ENCODE measurements at places on chromosomes 13 and 19. TPM values are rescaled to one million over a fixed set of nuclear protein-coding genes. Genes with fewer than 3 reads are reported as not detected.

The DMKN gene
- 16.5 TPM for total RNA-seq

The ZNF90 gene
- 8.6 TPM for total RNA-seq

The CCDC169 gene
- total RNA-seq: 0.74 TPM

The ZNF497 gene
- 2.1 TPM for total RNA-seq

The KLHL1 gene
- total RNA-seq: 0.03 TPM

The SHD gene
- not detected for total RNA-seq

The SOX21 gene
- not detected for total RNA-seq

The ZNF85 gene
- total RNA-seq: 13.6 TPM

The ZNF415 gene
- total RNA-seq: 1.1 TPM

The AMER2 gene
- total RNA-seq: not detected

The TSHZ3 gene
- total RNA-seq: 0.29 TPM

The NANOS3 gene
- total RNA-seq: not detected

The SPC24 gene
- 193 TPM for total RNA-seq

The CEACAM21 gene
- not detected for total RNA-seq

The DCLK1 gene
- total RNA-seq: 1.5 TPM

The AP1M2 gene
- total RNA-seq: 4.1 TPM

The SH2D3A gene
- 2.3 TPM for total RNA-seq

The ZNF709 gene
- 0.98 TPM for total RNA-seq

The FGF21 gene
- 1.8 TPM for total RNA-seq

The ZNF112 gene
- 4.1 TPM for total RNA-seq

The THAP8 gene
- 3.1 TPM for total RNA-seq

The LRRC8E gene
- total RNA-seq: 11.6 TPM

The ZNF284 gene
- 1.7 TPM for total RNA-seq

The MBD3L2 gene
- not detected for total RNA-seq

The GGN gene
- total RNA-seq: 0.41 TPM

The KIR3DL1 gene
- not detected for total RNA-seq

The CPB2 gene
- total RNA-seq: not detected

The TNFSF13B gene
- total RNA-seq: 2.3 TPM

The LILRA5 gene
- not detected for total RNA-seq

The LRRC25 gene
- 0.15 TPM for total RNA-seq

The SPACA6 gene
- 3.8 TPM for total RNA-seq

The YJEFN3 gene
- total RNA-seq: 8.1 TPM

The TMTC4 gene
- total RNA-seq: 22.9 TPM

The ZNF708 gene
- total RNA-seq: 8.2 TPM

The ZNF547 gene
- total RNA-seq: 0.66 TPM

The MICOS13 gene
- total RNA-seq: 232 TPM

The ZNF296 gene
- total RNA-seq: 0.82 TPM

The THSD8 gene
- not detected for total RNA-seq

The ZBTB32 gene
- total RNA-seq: not detected

The LSR gene
- total RNA-seq: 3.6 TPM

The CYP2F1 gene
- total RNA-seq: not detected

The ZNF45 gene
- 20.8 TPM for total RNA-seq

The BCKDHA gene
- total RNA-seq: 115 TPM

The ZNF417 gene
- 8.6 TPM for total RNA-seq
